Activated naive CD4-positive, alpha-beta T cell (primary cell): ENCODE measurements at places on chromosomes 2 and 18.

GRCh38 chr2:114729026-114729425 is 286.6 kb downstream of the DPP10 start:
- no peak for DNase-seq

DNA sequence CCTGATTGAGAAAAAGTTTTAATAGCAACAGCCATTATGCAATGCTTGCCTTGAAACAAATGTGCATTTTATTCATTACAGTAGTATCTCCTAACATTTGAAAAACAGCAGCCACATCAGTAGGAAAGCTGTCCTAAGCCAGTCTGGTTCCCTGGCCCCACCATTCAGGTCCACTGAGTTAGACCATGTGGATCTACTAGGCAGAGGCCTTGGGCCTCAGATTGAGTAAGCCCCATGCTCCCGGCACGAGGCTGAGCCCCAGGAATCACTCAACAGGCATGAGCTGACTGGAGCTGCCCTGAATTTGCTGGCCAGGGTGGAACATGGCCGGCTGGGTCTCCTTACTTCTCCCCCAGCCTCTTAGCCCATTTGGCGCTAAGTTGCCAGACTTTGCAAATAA is 103.4 kb downstream of the ZFP36L2 start:
- no peak for DNase-seq

DNA sequence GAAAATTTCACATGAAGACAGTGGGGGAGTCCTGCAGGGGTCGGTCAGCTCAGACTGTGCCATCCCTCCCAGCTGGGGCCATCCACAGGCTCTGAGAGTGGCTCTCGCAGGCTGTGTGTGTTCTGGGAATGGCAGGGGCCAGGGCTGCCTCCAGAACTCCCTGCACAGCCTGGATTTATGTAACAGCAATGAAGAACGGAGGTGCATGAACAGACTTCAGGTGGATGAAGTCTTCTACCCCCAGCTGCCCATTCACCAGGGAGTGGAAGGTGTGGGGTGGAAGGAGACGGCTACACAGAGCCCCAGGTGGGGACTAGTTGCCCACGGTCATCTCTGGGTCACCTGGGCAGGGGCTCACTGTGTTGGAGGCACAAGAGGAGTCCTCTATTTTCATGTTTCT is 56.1 kb upstream of the HDAC4 start:
- no peak for DNase-seq

- DNase-seq, result no peak
Observed at GRCh38 chr2:117137371-117137770, 677.1 kb upstream of the DDX18 start.
